ENCODE measurements at places on chromosomes 11 and 22.

- no peak for DNase-seq
Observed at GRCh38 chr11:77201370-77201769, 73.3 kb downstream of the MYO7A start.

GRCh38 chr11:5737670-5738392 is 1.6 kb downstream of the OR56B1 start:
- peak; percentile 2 for DNase-seq

DNA sequence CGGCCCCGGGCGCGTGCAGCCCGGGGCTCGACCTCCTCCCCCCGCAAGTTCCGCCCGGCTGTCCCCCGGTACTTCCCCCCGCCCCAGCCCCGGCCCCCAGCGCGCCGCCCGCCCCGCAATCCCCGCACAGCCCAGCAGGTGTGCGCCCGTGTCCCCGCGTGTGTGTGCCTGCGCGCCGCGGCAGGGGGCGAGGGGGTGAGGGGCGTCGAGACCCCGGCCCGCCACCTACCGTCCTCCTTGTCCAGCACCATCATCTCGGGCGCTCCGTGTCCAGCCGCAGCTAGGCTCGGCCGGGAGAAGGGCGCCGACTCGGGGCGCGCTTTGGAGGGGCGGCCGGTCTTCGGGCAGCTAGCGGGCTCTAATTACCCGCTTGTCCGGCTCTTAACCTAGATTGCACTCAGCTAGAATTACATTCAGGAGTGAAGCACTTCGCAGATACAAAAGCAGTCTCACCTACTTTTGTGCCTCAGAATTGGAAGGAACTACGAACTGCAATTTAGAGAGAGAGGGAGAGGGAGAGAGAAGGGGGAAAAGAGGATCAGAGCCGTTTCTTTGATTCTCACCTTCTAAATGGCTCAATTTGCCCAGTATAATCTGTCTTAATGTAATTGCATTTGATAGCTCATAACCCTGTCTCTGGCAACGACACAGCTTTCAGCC is 439 bp downstream of the LMO1 start:
- DNase-seq = no peak

- peak; percentile 32 for DNase-seq
Observed at GRCh38 chr22:28911777-28912669, 28.7 kb downstream of the ZNRF3 start.

GRCh38 chr11:45174963-45175362 is 28.5 kb downstream of the PRDM11 start:
- DNase-seq = no peak

GRCh38 chr11:87304412-87304811 is 266.7 kb downstream of the TMEM135 start:
- DNase-seq = no peak

DNA sequence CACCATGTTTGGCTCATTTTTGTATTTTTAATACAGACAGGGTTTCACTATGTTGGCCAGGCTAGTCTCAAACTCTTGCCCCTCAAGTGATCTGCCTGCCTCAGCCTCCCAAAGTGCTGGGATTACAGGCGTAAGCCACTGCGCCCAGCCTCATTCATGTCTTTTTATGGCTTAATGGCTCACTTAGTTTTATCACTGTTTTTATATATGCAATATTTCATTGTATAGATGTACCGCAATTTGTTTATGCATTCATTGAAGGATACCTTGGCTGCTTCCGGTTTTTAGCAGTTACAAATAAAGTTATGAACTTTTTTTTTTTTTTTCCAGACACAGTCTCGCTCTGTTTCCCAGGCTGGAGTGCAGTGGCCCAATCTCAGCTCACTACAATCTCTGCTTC is 5.5 kb upstream of the TCN2 start:
- DNase-seq = no peak

DNA sequence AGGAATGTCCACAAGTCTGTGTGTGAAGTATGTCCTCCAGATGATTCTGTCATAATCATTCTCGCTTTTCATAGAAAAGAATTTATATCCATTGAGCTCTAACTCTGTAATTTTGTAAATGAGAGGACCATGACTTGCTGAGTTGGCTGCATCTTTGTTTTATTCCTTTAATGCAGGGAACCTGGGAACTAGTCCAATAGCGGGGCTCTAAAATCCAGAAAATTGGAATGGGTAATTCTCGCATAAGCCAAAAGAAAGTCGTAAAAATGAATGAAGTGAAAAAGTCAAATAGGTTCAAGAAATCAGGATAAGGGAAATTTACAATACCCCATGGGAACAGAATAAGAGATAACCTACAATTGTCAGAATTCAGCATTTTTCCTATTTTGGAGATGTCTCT is 232.5 kb downstream of the RAB38 start:
- no peak for DNase-seq

DNA sequence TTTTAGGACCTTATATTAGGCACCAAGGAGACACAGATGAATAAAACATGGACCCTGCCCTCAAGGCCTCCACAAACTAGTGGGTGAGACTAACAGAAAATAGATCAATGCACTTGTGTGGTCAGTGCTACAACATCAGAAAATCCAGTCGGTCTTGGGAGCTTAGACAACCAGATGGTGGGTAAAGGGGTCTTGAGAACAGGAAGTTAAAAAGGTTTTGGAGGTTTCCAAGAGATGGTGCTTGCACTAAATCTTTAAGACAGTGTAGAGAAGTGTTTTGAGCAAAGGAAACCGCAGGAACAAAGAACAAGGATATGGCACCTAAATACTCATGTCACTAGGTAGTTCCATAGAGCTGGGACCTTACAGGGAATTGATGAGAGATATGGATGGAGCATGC is 56.2 kb downstream of the GALNT18 start:
- DNase-seq = no peak

DNA sequence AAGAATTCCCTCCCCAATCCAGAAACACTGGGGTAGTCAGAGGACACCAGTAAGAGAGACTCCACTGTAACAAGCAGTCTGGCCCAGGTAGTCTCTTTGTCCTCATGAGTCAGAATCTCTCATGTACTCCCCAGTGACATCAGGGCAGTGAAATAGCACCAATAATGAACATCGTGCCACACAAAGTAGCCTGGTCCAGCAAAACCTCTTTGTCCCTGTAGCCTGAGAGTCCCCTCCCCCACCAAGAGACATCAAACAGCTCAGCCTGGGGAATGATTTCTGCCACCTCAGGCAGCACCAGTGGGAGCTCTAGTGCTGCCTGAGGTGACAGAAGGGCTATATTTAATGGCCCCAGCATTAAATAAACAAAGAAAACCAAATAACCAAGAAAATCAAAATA is 88.1 kb downstream of the SBF2 start:
- no peak for DNase-seq

DNA sequence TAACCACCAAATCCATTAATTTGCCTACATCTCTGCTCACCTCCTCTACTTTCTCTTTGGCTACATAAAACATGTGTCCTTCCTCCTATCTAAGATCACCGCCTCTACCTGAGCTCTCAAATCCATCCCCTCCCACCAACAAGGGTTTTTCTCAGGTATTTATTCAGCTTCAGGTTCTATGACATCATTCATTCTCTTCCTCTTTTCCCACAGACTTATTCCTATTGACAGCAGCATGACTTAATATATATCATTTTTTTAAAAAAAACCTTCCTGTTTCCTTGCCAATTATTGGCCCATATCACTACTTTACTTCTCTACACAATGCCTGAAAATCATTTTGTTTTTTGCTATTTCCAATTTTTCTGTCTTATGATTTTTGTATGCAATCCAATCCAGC is 4.4 kb downstream of the CASP12 start:
- no peak for DNase-seq

DNA sequence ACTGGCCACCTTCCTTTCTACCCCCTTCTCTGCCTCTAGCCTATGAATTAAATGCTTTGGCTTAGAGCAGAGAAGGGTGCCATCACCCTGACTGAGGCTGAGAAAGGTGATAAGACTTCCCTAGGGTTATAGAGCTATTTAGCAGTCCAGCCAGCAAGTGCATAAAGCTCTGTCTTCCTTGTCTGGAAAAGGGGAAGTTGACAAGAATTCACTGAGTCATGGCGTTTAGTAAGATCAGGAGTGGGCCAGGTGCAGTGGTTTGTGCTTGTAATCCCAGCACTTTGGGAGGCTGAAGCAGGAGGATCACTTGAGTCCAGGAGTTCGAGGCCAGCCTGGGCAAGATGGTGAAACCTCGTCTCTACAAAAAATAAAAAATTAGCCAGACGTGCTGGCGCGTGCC is 63.1 kb downstream of the LHFPL7 start:
- no peak for DNase-seq

- no peak for DNase-seq
Observed at GRCh38 chr22:17110791-17111550, 10.2 kb downstream of the TMEM121B start.

GRCh38 chr11:93756748-93757147 is 15.3 kb downstream of the C11orf54 start:
- DNase-seq = no peak

DNA sequence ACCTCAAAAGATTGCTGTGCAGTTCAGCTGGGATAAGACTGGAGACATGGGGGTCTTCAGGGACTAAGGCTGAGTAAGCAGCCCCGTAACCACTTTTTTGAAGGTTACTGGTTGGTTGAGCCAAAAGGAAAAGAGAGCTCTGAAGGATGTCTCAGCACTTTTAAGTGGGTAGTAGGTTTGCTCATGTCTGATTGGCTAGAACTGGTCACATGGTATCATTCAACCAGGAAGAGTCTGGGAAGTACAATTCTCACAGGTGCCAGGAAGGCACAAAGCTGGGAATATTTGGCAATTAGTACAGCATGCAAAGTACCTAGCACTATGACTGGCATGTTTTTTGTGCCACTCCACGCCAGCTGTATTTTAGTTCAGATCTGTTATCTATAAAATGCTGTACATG is 58.1 kb downstream of the SNX19 start:
- no peak for DNase-seq

DNA sequence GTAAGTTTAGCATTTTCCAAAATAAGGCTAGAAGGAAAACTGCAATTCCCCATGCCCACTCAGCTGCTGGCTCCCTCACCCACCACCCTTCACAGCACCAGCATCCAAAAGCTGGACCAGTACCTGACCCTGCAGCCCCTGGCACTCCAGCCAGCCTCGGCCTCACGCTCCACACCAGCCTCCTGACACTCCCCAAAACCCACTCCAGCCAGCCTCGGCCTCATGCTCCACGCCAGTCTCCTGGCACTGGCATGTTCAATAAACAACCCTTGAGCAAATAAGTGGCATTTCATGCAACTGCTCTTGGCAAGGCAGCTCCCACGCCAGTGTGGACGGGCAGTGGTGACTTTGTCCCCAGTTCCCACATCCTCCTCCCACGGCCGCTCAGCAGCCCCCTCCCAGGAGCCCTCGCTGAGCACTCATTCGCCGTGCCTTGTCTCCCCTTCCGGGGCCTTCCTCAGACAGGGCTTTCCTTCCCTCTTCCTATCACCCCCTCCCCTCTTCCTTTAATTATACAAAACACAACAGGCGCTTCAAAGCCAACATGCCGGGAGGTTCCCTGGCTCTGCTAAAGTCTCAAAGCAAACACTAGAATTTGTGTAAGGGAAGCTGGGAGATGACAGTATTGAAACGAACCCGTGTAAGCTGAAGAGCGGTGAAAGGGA is 6.8 kb downstream of the TOLLIP start:
- DNase-seq = no peak

DNA sequence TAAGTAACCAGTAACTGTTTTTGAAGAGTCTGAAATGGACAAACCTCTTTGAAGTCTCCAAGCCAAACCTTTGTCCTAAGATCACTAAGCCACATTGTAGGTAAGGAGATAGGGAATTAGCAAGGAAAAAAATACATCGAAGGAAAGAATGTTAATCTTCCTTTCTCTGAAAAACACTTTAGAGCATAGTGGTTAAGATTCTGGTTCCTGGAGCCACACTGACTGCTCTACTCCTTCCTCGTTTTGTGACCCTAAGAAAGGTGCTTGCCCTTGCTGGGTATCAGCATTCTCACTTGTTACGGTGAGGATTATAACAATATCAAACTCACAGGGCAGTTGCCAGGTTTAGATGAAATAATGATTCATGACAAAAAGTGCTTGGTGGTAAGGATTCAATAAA is 104.0 kb downstream of the SIK3 start:
- DNase-seq = no peak

GRCh38 chr22:42301742-42302102 is 31.3 kb upstream of the TCF20 start:
- DNase-seq = no peak

DNA sequence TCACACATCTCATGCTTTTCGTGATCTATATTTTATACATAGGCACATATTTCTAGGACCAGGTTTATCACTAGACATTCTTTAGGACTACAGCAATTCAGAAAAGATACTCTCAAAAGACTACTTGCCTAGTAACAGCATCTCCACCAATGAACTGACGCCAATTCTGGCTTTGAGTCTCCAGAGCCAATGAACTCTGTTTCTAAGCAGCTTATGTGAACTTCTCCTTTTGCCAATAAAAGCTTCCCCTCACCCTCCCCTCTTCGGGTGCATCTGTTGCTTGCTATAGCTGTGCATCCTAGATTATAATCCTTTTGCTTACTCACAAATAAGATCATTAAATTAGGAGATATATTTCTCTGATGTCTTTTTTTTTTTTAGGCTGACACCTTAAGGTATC is 11.4 kb upstream of the ANKK1 start:
- DNase-seq = no peak

- DNase-seq = no peak
Observed at GRCh38 chr11:71138737-71139425, 113.5 kb downstream of the SHANK2 start.

- DNase-seq = no peak
Observed at GRCh38 chr11:129394709-129395108, 19.1 kb downstream of the BARX2 start.

DNA sequence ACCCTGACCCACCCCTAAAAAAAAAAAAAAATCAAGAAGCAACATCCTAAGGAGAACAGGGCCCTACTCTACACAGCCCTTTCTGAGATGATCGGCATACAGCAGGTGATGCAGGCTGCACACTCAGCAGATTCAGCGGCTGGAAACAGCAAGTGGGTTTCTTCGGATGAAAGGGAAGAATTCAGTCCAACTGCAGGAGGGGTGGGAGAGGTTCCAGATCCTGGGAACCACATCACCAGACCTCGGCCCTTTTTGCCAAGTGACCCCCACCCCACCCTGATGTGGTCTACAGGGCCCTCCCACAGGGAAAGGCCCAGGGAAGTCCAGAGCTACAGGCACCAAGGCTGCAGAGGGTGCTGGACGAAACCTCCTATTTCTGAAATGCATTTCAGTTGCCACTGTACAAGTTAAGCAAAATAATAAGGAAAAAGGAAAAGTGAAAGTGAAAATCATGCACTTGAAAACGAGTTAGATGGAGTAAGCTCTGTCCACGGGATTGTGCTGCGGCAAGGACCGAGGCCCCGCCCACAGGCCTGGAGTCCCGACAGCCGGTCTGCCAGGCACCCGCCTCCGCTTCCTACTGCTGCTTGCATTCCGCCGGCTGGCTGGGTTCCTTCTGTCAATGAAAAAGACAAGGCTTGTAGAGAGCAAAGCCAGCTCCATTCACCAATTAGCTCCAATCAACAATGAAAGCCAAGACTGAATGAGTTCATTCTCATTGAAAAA is 16.0 kb upstream of the PHLDA2 start:
- peak; percentile 75 for DNase-seq

GRCh38 chr11:19191530-19192169 is 10.1 kb downstream of the CSRP3 start:
- no peak for DNase-seq

Data from fibroblast of skin of right biceps (primary cell).